ENCODE measurements at places on chromosomes 5 and 9. TPM values are rescaled to one million over a fixed set of nuclear protein-coding genes. Genes with fewer than 3 reads are reported as not detected.

Gene ANKRD34B
- 1.2 TPM for total RNA-seq

Gene PSAT1
- total RNA-seq, result 46.1 TPM

Gene ADAMTS2
- total RNA-seq, result 0.29 TPM

Gene ISCA1
- 39.0 TPM for total RNA-seq

Gene IFNB1
- not detected for total RNA-seq

Gene OR1Q1
- total RNA-seq, result not detected

Gene LMBRD2
- total RNA-seq, result 2.7 TPM

Gene DROSHA
- 32.8 TPM for total RNA-seq

Gene PCDHGC4
- total RNA-seq, result 0.07 TPM

Gene EQTN
- not detected for total RNA-seq

Gene SLC1A1
- 32.1 TPM for total RNA-seq

Gene DBH
- not detected for total RNA-seq

Gene ADAMTSL2
- not detected for total RNA-seq

Gene SPINK6
- total RNA-seq, result not detected

Gene DIRAS2
- 4.8 TPM for total RNA-seq

Gene LIX1
- under 0.01 TPM for total RNA-seq

Gene FBXW2
- 28.1 TPM for total RNA-seq

Gene TAF11L10
- not detected for total RNA-seq

Gene SRA1
- total RNA-seq, result 41.3 TPM

Gene CCL28
- 6.2 TPM for total RNA-seq

Gene TPPP
- total RNA-seq, result 0.46 TPM

Gene LAMC3
- total RNA-seq, result 0.29 TPM

Gene NDST1
- total RNA-seq, result 65.4 TPM

Gene CANX
- 390 TPM for total RNA-seq

Gene ARHGEF37
- 2.7 TPM for total RNA-seq

Gene TBC1D9B
- 69.0 TPM for total RNA-seq

Gene PFN3
- total RNA-seq, result not detected

Gene GARIN3
- not detected for total RNA-seq

Gene IFNA17
- total RNA-seq, result not detected

Gene DAP
- total RNA-seq, result 45.9 TPM

Gene PDZD2
- 1.8 TPM for total RNA-seq

Gene LCN15
- total RNA-seq, result not detected

Gene SLC25A2
- 0.29 TPM for total RNA-seq

Gene LHX6
- not detected for total RNA-seq

Gene TMEM215
- not detected for total RNA-seq

Gene TCERG1
- total RNA-seq, result 43.7 TPM

Gene KCNV2
- total RNA-seq, result not detected

Gene SPOCK1
- total RNA-seq, result 31.4 TPM

Gene GPR21
- not detected for total RNA-seq

Gene SMARCA2
- total RNA-seq, result 31.6 TPM

Gene SCGB3A2
- total RNA-seq, result not detected

Gene HAVCR1
- 25.8 TPM for total RNA-seq

Gene FAM221B
- total RNA-seq, result not detected
